SK-N-MC (cell line): ENCODE measurements at places on chromosomes 5 and 9.
A peak's percentile ranks its signal among the peaks of the same experiment; 100 is the strongest.

DNA sequence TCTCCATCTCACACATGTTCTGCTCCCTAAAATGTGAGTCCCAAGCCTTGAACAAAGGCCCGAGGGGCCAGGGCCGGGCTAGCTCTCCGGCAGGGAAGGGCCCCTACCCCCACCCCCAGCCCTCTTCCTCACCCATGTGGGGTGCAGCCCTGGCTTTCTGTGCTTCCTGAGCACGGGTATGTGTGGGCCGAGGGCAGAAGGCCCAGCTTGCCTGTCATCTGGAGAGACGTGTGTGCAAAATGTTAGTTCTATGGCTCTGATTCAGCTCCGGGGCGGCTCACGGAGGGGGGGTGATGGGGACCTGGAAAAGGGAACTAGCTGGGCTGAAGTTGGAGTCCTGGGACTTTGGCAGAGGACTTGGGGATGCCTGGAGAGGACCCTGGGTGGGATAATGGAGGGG lies 90.3 kb upstream of the ARAP3 start:
- no peak for DNase-seq

DNA sequence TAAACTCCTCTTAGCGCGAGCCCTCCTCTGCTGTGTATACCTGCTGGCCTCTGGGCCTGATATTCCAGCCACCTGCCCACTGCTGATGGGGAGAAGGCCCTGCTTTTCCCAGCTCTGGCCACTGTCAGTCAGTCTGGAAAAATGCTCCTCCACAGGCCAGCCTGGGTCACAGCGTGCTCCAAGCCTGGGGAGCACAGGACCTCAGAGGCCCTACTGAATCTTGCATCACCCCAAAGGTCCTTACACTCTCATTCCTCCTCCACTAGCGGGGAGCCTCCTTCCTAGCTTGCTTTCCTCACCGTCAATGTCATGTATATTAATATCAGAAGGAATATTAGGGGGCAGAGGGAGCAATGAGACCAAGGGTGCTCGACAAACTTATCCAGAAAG lies 73.7 kb downstream of the SHB start:
- DNase-seq = no peak

GRCh38 chr9:97075289-97075985 lies 36.5 kb upstream of the CTSV start:
- no peak for DNase-seq

DNA sequence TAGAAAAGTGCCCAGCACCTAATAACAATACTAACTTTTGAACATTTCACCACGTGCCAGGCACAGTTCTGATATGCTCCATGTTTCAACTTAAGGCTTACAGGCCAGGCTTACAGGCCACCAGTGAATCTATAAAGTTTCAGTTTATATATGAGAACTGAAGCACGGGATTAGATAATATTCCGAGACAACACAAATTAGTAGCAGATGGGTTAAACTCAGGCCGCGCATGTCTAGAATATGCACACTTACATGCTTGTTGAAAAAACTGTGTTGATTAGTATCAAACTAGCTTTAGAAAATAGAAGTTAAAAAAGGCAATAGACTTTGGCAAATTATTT lies 587.9 kb downstream of the MTRR start:
- DNase-seq = no peak

DNA sequence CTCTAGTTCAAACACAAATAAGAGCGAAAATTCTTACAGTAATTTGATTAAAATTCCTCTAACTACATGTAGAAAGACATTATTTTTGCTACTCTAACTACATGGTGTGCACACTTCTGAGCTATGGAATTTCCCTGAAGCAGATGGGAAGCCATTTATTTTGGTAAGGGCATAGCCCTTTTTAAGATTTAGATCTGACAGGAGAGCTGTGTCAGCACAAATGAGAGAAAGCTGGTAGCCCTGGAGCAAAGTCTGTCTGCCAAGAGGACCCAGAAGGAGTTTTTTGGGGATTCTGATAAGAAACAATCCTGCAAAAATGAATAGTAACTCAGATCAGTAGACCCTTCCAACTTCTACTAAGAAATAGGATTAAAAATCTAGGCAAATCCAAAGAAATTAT lies 595.9 kb upstream of the MEF2C start:
- peak; percentile 48 for DNase-seq

DNA sequence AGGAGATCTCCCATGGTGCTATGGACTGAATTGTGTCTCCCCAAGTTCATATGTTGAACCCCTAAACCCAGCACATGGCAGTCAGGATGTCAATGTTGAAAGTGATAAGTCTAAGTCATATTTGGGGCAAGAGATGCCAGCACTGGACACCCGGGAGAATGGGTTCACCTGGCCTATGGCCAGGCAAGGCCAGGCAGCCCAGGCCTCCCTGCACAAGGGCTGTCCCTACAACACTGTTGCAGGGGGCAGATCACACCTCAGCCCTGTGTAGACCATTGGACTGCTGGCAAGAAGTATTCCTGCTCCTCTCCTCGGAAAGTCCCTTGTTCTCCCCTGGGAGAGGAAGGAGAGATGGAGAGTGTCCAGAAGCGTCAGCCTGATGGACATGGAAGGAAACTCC lies 240.5 kb downstream of the GADD45G start:
- DNase-seq = no peak

GRCh38 chr5:123036391-123037103 lies at the start of gene PPIC:
PPIC (minus strand) TSS chr5:123036725; CDS start chr5:123036625, 100 bp downstream.
- no peak for DNase-seq

DNA sequence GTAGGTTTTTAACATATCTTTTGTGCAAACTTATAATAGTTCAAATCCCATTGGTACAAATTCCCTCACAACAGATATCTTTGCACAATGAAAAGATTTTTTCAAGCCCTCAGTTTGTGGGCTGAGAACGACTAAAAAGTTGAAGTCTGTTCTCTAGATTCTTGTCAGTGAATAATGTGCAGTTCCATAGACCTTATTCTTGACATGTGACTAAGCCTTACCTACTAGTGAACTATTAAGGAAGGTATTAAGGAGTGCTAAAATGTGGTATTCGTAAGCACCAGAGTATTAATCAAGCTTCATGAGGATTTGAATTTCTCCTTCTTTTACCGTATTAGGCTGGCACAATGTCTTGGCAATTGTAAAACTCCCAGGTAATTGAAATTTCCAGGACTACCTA lies 205.6 kb upstream of the DMRTA1 start:
- DNase-seq = no peak

GRCh38 chr9:133443982-133444381 lies 15.8 kb upstream of the CACFD1 start:
- DNase-seq = no peak

DNA sequence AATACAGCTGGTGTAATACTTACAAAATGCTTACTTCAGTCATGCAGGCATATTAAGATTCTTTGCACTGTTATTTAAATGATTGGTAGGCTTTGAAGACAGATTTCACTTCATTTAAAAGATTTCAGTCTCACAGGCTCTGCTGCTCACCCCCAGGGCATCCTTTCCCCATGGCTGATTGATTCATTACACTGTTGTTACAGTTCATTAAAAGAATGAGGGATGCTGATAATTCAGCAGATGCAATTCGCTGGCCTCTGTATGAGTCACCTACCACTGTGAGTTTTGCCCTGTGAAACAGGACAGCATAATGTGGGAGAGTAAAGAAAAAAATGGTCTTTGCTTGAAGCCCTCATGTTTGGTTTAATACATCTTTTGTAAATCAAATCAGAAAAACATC lies 246.9 kb downstream of the CYLC2 start:
- DNase-seq = no peak

DNA sequence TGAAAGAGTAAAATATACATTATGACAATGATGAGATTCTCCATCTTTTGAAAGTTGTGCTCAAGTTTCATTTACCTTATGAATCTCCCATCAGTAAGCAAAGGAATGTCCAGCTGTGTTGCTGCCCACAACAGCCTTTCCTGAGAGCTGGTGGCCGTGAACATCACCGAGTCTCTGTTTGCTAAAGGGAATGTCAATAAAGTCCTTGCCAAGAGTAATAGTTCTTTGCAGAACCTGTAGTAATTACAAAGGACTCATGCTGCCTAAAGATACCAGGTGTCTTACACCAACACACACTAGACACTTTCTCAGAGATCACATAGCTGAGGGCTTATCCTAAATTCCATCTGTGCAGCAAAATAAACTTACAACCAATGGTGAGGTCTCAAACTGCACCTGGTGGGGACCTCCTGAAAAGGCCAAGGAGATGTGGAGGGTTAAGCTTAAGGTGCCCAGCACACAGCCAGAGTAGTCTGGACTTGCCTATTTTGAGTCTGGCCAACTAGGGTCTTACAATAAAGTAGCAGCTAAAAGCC lies 111.1 kb upstream of the DAPK1 start:
- no peak for DNase-seq

DNA sequence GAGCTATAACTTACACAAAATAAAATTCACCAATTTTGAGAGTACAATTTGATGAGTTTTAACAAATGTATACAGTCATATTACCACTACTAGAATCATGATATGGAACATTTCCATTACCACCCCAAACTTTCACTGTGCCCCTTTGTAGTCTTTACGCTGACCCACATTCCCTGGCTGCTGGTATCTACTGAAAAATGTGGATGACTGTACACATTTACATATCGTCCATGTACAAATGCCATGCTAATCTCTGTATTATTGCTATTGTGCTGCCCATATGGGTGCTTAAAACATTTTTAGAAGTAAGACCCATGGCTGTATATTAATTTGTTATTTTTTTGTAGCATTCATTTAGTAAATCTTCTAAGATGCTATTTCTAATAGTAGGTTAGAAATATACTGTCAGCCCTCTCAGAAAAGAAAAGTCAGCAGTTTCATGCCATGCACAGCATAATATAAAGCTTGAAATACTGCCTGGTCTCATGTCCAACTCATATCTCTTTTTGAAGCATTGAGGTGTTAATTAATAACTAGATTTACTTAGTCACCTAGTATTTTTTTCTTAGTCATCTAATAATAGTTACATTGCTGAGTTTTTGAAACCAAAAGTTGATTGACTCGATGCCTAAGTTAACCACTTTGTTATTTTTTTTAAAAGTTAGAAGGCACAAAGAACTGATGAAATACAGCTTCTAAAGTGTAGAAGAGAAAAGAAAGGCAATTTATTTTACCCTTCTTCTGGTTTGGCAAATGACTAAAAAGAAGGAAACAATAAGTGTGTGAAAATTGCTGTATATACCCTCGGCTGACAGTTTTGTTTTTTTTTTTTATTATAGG lies 188.3 kb upstream of the MEF2C start:
- DNase-seq = no peak

GRCh38 chr5:7755958-7756357 lies 95.0 kb downstream of the CFAP90 start:
- no peak for DNase-seq

- DNase-seq = no peak
Measured at GRCh38 chr5:132391870-132392269, 22.4 kb downstream of the SLC22A5 start.

- no peak for DNase-seq
Measured at GRCh38 chr9:133986774-133987445, 5.2 kb downstream of the VAV2 start.

DNA sequence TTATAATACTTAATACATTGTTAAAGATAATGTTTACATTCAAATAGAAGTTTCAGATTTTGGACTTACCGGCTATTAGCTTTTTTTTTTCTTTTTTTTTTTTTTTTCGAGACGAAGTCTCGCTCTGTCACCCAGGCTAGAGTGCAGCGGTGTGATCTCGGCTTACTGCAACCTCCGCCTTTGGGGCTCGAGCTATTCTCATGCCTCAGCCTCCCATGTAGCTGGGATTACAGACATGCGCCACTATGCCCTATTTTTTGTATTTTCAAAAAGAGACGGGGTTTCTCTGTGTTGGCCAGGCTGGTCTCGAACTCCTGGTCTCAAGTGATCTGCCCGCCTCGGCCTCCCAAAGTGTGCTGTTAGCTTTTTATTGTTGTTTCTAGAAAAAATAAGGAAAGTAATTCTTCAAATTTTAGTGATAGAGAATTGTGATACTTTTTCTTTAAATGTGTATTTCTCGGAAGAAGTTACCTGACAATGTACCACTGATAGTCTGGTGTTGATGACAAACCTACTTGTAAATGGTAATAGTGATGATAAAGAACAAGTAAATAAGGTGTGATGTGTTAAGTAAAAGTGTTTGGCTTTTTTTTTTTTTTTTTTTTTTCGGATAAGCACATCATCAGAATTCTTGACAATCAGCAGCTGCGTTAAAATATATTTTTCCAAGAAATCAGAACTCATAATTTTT lies 2.7 kb downstream of the CDC42SE2 start:
- no peak for DNase-seq

GRCh38 chr5:172823840-172824362 lies 10.2 kb upstream of the ERGIC1 start:
- no peak for DNase-seq

DNA sequence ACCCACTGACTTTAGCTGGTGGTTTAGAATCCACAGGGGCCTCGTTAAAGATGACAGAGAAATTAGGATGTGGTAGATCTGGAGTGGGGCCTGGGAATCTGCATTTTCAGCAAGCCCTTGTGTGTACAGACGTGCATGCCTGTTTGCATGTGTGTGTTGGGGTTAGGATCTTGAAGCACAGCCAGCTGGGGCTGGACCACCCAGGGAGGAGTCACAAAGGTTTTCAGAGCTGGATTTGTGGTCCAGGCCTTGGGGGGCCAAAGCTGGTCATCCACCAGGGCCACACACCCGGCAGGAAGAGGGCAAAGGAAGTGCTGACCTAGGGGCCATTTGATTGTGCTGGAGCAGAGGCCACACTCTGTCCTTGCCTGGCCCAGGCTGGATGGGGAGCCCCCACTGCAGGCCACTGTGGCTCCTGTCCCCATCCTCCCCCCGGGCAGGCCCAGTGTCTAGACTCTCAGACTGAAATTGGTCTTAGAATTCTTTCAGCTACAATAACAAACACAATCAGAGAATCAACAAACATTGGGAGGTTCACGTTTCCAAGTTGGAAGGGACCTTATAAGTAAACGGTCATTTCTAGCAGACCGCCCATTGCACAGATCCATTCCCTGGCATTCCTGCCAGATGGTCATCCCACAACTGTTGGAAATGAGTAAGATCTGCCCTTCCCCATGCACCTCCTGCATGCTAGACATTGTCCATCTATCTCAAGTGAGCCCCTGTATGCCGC lies 10.3 kb downstream of the CDX1 start:
- no peak for DNase-seq

- no peak for DNase-seq
Measured at GRCh38 chr5:32297181-32298058, 15.3 kb downstream of the MTMR12 start.

DNA sequence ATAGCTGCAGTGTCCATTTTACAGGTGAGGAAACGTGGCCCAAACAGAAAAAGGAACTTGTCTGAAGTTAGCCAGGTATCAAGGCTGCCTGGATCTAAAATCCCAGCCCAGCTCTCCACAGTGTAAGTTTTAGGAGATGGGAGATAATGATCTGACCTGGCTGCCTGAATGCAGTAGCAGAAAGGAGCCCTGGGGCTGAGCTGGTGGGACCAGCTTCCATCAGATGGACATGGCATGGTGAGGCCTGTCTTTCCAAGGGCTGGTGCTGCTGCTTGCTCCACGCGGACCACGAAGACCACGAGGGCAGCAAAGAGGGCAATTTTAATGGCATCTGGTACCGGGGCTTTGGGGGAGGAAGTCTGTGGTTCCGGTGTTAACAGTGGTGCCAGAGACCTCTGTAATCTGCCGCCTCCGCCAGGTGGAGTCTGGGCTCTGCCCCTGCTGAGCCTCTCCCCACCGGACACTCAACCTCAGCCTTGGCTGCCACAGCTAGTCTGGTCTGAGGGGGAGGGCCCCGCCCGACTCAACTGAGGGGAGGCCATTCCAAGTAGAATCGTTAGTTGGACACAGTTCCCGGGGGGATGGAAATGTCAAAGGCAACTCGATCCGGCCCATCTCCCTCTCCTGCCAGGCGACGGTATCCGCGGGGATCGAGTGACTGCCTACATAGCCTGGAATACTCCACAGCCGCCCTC lies 650 bp downstream of the MYORG start:
- DNase-seq = no peak
